ENCODE measurements at places on chromosomes 12 and 14. TPM values are rescaled to one million over a fixed set of nuclear protein-coding genes. Genes with fewer than 3 reads are reported as not detected.

The EIF2B2 gene
- 25.2 TPM for polyA plus RNA-seq

The FAM161B gene
- polyA plus RNA-seq, result 2.5 TPM

The TCL1B gene
- 1.1 TPM for polyA plus RNA-seq

The INHBC gene
- polyA plus RNA-seq, result not detected

The PIGH gene
- 9.9 TPM for polyA plus RNA-seq

The KRT73 gene
- polyA plus RNA-seq, result 0.73 TPM

The AMDHD1 gene
- 0.47 TPM for polyA plus RNA-seq

The FIGNL2 gene
- not detected for polyA plus RNA-seq

The KCNJ8 gene
- 0.60 TPM for polyA plus RNA-seq

The TROAP gene
- 25.7 TPM for polyA plus RNA-seq

The KRT6C gene
- not detected for polyA plus RNA-seq

The REP15 gene
- 187 TPM for polyA plus RNA-seq

The PAH gene
- not detected for polyA plus RNA-seq

The GLT8D2 gene
- 1.6 TPM for polyA plus RNA-seq

The PKP2 gene
- polyA plus RNA-seq, result 45.2 TPM

The STYX gene
- 8.1 TPM for polyA plus RNA-seq

The GPRC5D gene
- not detected for polyA plus RNA-seq

GRCh38 chr12:42410340-42410739 lies 84.4 kb downstream of the PPHLN1 start:
- H3K4me1 ChIP-seq, result no peaks in the 10 kb centered on the region
- H3K27me3 ChIP-seq, result no peaks in the 10 kb centered on the region
- H3K36me3 ChIP-seq, result no peaks in the 10 kb centered on the region
- H3K27ac ChIP-seq, result no peak overlapping the region

GRCh38 chr12:52123487-52124186 lies 44.1 kb downstream of the SMIM41 start:
- no peak overlapping the region for H3K4me3 ChIP-seq
- DNase-seq, result no peak
- H3K27me3 ChIP-seq, result no peaks in the 10 kb centered on the region
- no peaks in the 10 kb centered on the region for H3K4me1 ChIP-seq
- H3K27ac ChIP-seq, result no peak overlapping the region

DNA sequence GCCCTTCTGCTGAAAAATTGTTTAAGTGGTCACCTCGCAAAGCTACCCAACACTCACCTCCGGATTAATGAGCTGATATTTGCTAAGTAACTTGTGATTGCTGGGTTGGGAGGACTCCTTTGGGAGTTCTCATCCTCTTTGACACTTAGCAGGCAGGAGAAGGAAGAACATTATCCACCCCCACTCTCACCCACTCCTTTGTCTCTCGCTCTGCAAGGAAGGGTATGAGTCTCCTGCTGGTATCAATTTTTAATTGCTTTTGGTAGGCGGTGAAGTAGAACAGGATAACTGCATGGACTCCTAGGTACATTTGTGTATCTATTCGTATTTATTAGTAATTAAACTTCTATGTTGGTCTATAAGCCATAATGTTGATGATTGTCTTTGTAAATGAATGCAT lies 6.9 kb upstream of the ABHD12B start:
- H3K27ac ChIP-seq, result no peak overlapping the region
- H3K27me3 ChIP-seq, result no peaks in the 10 kb centered on the region
- no peaks in the 10 kb centered on the region for H3K36me3 ChIP-seq
- no peak for DNase-seq
- peaks cover 7% of the 10 kb centered on the region for H3K4me1 ChIP-seq
- H3K4me3 ChIP-seq, result no peak overlapping the region

DNA sequence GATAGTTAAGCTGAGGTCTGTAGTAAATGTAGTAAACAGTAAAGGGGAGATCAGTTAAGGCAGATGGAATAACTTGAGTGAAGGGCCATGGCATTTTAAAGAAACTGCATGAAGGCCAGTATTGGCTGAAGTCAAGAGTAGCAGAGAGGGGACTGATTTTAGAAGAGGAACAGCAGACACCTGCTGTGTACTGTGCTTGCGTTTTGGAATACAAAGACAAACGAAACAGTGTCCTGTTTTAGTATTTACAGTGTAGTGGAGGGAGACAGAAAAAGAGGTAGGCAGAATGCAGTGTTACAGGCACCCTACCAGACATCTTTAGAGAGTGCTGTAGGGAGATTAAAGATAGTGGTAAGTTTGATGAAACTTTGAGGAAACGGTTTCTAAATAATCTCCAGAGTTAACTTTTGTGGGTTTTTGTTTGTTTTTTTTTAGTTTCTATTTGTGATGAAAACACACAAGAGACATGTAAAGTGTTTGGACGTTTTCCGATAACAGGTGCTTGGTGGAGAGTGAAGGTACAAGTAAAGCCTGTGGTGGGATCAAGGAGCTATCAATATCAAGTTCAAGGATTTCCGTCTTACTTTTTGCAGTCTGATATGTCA lies 2.1 kb downstream of the HELB start:
- no peaks in the 10 kb centered on the region for H3K36me3 ChIP-seq
- no peaks in the 10 kb centered on the region for H3K27me3 ChIP-seq
- DNase-seq, result no peak
- H3K4me1 ChIP-seq, result peaks cover 9% of the 10 kb centered on the region
- no peak overlapping the region for H3K4me3 ChIP-seq

DNA sequence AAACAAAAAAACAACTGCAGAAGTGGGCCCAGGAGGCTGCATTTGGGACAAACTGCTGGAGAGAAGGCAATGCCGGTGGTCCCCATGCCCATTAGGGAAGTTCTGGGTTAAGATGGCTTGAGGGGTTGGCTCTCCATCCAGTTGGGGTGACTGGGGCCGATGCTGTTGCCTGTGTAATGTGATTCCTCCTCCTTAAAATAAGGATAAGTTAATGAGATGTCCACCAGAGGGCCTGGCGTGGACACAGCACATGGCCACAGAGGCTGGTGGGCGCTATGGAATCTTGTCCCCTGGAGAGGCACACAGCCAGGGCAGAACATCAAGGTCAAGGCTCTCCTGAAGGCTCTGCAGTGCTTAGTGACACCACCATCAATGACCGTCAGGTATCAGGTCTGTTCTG lies 1.0 kb upstream of the TESC start:
- peak; percentile 35 for DNase-seq
- peaks cover 18% of the 10 kb centered on the region for H3K4me1 ChIP-seq
- H3K27ac ChIP-seq, result no peak overlapping the region
- H3K27me3 ChIP-seq, result peaks cover 22% of the 10 kb centered on the region
- H3K36me3 ChIP-seq, result no peaks in the 10 kb centered on the region

DNA sequence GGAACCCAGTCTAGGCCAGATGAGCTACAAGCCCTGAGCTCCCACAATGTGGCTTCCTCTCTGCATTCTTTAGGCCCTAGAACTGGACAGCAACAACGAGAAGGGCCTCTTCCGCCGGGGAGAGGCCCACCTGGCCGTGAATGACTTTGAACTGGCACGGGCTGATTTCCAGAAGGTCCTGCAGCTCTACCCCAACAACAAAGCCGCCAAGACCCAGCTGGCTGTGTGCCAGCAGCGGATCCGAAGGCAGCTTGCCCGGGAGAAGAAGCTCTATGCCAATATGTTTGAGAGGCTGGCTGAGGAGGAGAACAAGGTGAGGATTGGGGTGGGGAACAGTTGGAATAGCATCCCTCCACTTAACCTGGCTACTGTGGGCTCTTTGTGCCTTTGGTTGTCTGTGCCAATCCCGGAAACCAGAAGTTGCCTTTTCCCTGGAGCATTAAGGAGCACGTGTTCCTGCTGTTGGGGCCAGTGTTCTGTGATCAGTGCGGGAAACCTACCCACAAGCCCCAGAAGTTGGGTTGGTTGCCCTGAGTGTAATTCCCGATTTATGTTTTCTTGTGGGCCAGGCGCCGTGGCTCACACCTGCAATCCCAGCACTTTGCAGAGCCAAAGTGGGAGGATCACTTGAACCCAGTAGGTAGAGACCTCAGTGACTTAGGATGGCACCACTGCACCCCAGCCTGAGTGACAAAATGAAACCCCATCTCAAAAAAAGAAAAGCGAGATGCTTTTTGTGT lies 6.4 kb downstream of the FKBP4 start:
- peaks cover 51% of the 10 kb centered on the region for H3K36me3 ChIP-seq
- H3K4me3 ChIP-seq, result no peak overlapping the region
- H3K27me3 ChIP-seq, result no peaks in the 10 kb centered on the region

GRCh38 chr14:100131181-100131580 lies 28.3 kb downstream of the DEGS2 start:
- no peaks in the 10 kb centered on the region for H3K27me3 ChIP-seq
- peaks cover 21% of the 10 kb centered on the region for H3K36me3 ChIP-seq
- DNase-seq, result no peak
- no peak overlapping the region for H3K27ac ChIP-seq

- H3K4me3 ChIP-seq, result no peak overlapping the region
- no peaks in the 10 kb centered on the region for H3K36me3 ChIP-seq
- no peak overlapping the region for H3K27ac ChIP-seq
- no peaks in the 10 kb centered on the region for H3K27me3 ChIP-seq
These were observed 286.9 kb upstream of the PRKD1 start for GRCh38 chr14:30214461-30215090.

- no peaks in the 10 kb centered on the region for H3K27me3 ChIP-seq
- H3K27ac ChIP-seq, result no peak overlapping the region
- no peak for DNase-seq
- no peaks in the 10 kb centered on the region for H3K36me3 ChIP-seq
These were observed 65.3 kb downstream of the FOS start for GRCh38 chr14:75343911-75344310.

DNA sequence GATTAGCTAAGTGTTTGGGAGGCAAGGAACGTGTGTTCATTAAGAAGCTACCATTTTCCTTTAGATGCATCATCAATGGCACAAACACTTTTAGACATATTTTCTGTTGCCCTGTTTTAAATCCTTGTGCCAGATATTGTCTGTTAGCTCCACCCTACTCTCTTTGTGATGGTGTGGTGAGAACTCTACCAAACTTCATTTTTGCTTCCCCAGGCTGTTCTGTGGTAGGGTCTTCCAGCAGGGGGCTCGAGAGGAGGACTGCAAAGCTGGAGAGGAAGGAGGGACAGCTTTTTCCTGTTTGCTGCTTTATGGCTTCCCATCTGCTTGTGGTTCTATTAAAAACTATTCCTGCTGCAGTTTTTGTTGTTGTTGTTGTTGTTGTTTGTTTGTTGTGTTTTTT lies 23.8 kb upstream of the STRAP start:
- H3K36me3 ChIP-seq, result no peaks in the 10 kb centered on the region
- H3K27me3 ChIP-seq, result no peaks in the 10 kb centered on the region
- no peak overlapping the region for H3K27ac ChIP-seq

DNA sequence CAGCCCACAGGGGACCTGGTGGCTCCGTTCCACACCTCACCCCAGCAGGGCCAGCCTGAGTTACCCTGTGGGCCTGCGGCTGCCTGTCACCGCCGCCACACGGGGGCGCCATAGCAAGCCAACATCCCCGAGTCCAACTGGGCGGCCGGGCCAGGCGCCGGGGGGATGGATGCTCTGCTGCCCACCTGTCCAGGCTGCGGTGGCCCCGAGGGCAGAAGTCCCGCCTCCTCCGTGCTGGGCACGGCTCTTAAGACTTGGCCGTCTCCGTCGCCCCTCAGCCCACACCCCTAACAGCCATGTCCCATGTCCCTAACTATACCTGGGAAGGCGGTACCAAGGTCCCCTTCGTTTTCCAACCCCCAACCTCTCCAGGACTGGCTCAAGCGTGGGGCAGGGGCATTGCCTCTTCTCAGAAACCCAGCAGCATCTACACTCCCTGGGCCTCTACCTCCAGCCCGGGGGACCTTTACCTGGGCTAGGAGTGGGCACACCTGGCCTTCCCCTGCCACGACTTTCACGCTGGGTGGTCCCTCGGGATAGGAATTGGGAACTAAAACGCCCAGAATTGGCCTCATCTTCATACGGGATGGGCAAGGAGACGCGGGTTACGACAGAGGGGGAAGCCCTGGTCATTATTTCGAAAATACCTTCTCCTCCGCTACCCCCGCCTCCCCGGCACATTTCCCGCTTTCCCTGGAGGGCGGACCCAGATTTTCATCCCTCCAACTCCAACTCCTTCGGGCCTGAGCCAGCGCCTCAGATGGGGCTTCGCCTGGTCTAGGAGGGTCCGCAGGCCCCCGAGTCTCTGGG lies 1.1 kb upstream of the CYP46A1 start:
- H3K36me3 ChIP-seq, result no peaks in the 10 kb centered on the region
- no peaks in the 10 kb centered on the region for H3K27me3 ChIP-seq
- no peaks in the 10 kb centered on the region for H3K4me1 ChIP-seq
- DNase-seq, result peak; percentile 90
- peak overlapping the region; percentile 80 for H3K4me3 ChIP-seq
- peak overlapping the region; percentile 94 for H3K27ac ChIP-seq

GRCh38 chr14:74475678-74476077 lies 17.4 kb downstream of the NPC2 start:
- no peak overlapping the region for H3K4me3 ChIP-seq
- DNase-seq, result no peak
- H3K27me3 ChIP-seq, result no peaks in the 10 kb centered on the region
- H3K4me1 ChIP-seq, result no peaks in the 10 kb centered on the region
- no peak overlapping the region for H3K27ac ChIP-seq
- peaks cover 19% of the 10 kb centered on the region for H3K36me3 ChIP-seq

DNA sequence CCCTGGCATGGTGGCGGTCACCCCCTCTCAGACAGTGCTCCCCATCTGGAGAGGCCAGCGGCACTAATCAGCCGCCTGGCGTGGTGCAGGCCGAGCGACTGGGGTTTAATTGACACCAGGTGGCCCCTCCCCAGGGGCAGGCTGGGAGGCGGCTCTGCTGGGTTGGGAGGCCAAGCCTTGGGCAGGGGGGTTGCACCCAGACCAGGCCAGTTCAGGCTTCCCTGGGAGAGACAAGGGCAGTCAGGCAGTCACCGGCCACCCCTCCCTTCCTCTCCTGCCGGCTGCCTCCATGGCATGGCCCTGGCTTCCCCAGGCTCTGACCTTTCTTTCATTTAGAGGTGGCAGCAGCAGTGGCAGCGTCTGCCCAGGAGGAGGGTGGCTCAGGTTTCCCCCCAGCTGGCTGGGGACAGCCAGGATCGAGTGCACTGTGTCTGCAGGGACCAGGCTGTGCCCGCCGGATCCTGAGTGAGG lies 78.1 kb upstream of the NOS1 start:
- no peaks in the 10 kb centered on the region for H3K27me3 ChIP-seq
- no peaks in the 10 kb centered on the region for H3K36me3 ChIP-seq
- no peak overlapping the region for H3K4me3 ChIP-seq
- H3K4me1 ChIP-seq, result no peaks in the 10 kb centered on the region
- DNase-seq, result no peak

GRCh38 chr12:21941506-21942376 lies 515 bp upstream of the ABCC9 start:
- DNase-seq, result peak; percentile 87
- H3K4me3 ChIP-seq, result peak overlapping the region; percentile 59
- H3K36me3 ChIP-seq, result no peaks in the 10 kb centered on the region
- H3K27ac ChIP-seq, result peak overlapping the region; percentile 89
- peaks cover 10% of the 10 kb centered on the region for H3K4me1 ChIP-seq

GRCh38 chr14:93914278-93914677 lies 12.9 kb upstream of the FAM181A start:
- no peak overlapping the region for H3K27ac ChIP-seq
- no peaks in the 10 kb centered on the region for H3K4me1 ChIP-seq
- H3K27me3 ChIP-seq, result no peaks in the 10 kb centered on the region

- no peak overlapping the region for H3K4me3 ChIP-seq
- no peaks in the 10 kb centered on the region for H3K27me3 ChIP-seq
These were observed 81.6 kb upstream of the FAR2 start for GRCh38 chr12:29067430-29067829.

DNA sequence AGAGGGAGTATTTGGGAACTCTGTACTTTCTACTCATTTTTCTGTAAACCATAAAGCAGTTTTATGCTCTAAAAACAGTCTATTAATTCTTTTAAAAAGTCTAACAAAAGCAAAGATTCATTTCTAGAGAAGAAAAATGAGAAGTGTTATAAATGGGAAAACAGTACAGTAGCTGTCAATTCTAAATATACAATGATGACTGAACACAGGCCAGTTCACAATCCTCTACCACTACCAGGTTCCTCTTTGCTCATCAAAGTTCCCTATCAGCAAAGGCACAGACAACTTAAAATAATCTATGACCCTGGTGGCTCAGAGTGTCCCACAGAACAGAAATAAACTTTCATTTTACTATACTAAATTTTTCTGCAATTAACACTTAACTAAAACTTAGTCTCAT lies 12.5 kb downstream of the NAA25 start:
- DNase-seq, result no peak
- H3K36me3 ChIP-seq, result peaks cover 15% of the 10 kb centered on the region
- H3K27ac ChIP-seq, result no peak overlapping the region
- no peaks in the 10 kb centered on the region for H3K27me3 ChIP-seq
